ENCODE measurements at places on chromosomes 11 and 22. TPM values are rescaled to one million over a fixed set of nuclear protein-coding genes. Genes with fewer than 3 reads are reported as not detected.

RELA gene
- 68.5 TPM for total RNA-seq

DNAJC4 gene
- total RNA-seq = 19.3 TPM

GRCh38 chr11:41983475-41983874, 524.0 kb upstream of the LRRC4C start:
- DNase-seq = no peak

DNA sequence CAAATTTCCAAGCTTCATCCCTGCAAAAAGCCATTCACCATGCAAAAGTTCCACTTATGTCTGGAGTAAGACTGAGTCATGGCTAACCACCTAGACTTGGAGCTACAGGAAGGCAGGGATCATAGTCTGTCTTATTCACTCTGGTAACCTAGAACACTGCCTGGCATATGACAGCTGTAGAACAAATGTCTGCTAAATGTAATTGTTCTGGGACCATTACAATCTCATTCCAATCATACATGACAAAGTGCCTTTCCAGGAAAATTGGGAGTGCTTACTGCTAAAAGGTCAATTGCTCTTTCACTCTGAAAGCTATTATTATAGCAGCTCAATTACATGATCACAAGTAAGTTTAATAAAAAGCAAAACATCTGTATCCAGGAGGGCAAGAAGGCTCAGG, 99.1 kb upstream of the CHRM4 start:
- DNase-seq = no peak

- no peak for DNase-seq
Observed at GRCh38 chr22:29079218-29079901, 6.5 kb downstream of the KREMEN1 start.

DNA sequence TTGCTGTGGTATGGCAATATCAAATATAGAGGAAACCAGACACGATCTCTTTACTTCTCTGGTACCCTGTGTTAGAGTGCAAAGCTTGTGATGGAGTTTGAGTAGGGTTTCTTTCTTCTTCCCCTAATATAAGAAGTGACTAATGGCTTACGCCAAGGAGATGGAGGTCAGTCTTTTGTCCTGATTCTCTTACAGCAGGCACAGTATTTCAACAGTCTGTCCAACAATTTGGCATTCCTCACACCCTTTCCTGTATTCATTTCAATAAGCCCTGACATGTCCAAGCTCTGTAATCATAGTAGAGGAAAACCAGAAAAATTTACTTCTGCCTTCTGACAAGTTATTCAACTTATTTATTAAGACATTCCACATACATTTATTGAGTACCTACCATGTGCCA, 546.2 kb downstream of the TMEM135 start:
- DNase-seq = no peak

DNA sequence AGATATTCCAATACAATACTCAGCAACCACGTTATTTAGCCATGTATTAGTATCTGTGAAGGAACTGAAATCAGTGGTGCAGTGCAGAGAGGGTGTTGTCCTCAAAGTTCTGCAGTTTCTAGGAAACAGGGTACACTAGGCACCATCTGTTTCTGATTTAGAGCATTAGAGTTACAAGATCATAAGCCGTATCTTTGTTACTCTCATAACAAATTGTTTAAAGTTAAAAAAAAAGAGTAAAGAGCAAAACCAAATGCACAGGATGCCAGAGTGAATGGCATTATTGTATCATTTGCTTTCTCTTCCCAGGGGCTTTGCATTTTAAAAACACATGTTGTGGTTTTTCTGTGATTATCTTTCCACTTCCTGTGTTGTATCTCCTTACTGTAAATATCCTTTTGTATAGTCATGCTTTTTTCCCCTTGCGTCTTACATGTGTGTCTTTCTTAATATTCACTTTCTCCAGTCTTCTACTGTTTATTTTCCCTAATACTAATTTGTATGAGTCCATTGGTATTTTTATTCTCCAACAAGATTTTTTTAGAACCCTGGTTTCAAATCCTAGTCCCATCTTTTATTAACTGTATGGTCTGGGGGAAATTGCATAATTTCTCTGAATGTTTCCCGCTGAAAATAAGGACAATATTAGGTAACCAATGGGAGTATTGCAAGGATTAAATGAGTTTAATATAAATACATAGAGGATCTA, 15.2 kb upstream of the NUP160 start:
- no peak for DNase-seq

CRELD2 gene
- 15.3 TPM for total RNA-seq

DNA sequence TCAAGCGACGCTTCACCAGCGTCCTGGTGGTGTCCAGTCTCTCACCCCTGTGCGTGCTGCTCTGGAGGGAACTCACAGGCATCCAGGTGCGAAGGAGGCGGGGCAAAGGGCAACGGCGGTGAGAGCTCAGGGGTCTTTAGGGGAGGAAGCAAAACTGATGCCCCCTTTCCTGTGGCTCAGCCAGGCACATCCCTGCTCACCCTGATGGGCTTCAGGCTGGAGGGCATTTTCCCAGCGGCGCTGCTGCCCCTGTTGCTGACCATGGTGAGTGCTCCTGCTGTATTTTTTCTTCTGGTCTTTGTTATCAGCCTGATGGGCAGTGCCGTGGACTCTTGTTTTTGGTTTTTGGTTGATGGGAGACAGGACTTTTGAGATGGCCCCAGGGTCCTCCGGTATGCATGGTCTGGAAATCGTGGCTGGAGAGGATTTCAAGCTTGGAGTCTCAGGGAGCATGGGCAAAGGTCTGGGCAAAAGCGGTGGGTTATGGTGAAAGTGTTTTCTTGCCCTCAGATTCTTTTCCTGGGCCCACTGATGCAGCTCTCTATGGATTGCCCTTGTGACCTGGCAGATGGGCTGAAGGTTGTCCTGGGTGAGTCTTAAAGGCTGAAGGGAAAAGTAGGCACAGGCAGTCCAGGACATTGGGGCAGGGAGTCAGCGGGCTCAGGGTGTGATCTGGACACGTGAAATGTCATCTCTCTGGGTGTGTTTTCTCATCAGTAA, 695 bp downstream of the RCE1 start:
- DNase-seq = no peak

DNA sequence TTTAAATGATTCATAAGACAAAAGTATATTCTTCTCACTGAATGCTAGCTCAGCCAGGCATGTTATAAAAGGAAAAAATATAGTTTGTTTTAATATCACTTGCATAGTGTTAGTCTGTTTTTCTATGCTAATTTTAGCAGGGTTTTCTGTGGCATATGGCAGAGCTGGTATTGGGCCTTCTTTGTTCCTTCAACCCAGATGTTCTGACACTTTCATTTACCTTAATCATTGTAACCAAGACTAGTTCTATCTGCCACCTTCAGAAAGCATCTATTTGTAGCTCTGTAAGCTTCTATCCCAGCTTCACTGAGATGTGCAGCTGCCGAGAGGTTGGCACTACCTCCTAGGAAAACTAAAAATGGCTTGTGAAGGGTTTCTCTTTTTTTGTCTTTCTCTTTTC, 338.7 kb downstream of the GUCY1A2 start:
- DNase-seq = no peak

DNA sequence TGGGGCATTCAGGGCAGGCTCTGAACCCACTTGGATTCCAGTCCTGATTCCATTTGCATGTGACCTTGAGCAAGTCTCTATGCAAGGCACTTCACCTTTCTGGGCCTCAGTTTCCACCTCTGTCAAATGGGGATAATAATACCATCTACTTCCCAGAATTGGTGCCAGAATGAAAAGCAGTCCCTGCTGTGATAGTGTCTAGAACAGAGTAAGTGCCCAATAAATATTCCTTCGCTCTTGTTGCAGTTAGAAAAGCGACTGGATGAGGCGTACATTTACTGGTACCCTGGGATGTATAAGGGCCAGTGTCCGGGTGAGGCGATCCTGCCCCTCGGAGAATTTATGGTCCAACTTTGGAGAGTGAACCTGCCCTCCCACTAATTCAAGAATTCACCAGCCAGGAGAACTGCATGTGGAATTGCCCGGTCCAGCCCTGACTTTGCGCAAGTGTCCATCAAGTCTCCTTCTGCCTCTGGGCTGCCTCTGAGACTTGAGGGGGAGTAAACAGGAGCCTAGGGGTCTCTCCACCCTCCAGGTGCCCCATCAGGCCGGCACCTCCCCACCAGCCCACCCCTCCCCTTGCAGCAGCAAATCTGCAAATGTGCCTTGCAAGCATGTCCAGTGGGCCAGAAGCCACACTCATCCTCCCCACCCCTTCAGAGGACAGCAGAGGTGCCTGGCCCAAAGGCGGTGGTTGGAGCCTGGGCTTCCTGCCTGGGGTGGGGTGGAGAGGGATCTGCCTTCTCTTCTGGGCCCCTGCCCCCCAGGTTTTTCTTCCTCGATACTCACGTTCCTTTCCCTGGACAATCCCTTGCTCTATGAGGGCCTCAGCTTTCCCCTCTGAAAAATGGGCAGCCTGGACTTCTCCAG, 30.9 kb upstream of the SLC35C1 start:
- no peak for DNase-seq

DNA sequence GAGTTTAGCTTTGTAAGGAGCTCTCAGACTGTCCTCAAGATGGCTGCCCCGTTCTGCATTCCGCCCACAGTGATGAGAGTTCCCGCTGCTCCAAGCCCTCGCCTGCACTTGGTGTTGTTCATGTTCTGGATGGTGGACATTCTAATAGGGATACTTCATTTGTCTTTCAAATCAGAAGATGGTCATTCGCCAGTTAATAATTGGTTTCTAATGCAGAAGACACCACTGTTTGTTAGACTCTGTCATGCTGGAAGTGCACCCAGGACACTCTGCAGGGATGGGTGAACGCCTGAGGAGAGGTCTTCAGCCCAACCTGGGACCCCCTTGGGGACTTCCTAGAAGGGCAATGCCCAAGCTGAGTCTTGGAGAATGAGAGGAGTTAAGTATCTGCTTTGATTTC, 836.4 kb downstream of the TBC1D22A start:
- no peak for DNase-seq

CARNS1 gene
- 2.0 TPM for total RNA-seq

GRCh38 chr22:44269117-44269498, 43.6 kb downstream of the SHISAL1 start:
- DNase-seq = no peak

CALCA gene
- total RNA-seq = not detected

MUC2 gene
- total RNA-seq = not detected

AIP gene
- total RNA-seq = 163 TPM

- no peak for DNase-seq
Observed at GRCh38 chr11:74470526-74470925, 3.2 kb upstream of the KCNE3 start.

DNA sequence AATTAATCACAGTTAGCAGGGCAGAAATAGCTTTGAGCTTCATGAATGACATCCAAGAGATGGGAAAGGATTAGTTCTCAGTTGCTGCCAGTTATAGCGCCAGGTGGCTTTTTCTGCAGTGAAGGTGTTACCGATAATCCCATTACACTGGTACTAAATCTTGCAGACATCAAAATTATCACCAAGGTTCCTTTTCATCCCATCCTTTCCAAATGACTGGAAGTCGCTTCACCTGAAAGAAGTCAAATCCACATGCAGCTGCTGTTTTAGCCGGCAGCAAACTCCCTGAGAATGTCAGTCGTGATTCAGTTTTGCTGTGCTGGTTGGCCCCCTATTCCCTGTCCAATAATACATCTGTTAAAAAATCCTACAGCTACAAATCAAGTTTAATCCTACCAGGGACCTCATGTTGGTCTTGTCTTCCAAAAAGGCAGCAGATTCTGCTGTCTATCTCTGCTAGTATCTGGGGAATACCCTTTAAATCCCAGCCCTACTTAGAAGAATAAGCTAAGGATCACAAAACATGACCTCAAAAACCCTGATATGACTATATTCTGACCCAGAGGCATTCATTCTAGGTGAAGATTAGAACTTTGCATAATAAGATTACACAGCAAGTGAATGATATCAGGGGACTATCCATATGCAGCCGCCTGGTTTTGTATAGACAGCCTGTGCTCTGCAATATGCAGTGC, 31.7 kb downstream of the IMMP1L start:
- no peak for DNase-seq

DNA sequence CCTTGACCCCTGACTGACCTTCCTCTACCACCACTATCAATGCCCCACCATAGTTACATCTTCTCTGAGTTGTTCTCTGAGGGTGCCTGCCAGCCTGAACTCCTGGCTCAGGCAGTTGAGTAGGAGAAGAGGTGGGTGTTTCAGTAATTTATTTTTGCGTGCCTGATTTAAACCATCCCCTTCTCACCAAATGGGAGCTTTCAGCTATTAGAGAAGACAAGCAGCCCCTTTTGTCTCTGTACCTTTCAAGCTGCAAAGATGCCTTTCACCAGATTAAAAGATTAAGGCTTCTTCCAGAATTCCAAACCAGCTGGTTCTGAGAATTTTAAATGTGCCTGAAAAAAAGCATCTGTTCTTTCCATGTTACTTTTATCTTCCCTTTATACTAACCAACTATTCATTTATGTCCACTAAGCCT, 223.8 kb downstream of the FAM76B start:
- no peak for DNase-seq

LUZP2 gene
- not detected for total RNA-seq

TRIM6 gene
- 2.1 TPM for total RNA-seq

GRCh38 chr11:65571940-65572339, 398 bp upstream of the FAM89B start:
- peak; percentile 64 for DNase-seq

GRCh38 chr11:93922830-93923229, 72.4 kb upstream of the VSTM5 start:
- no peak for DNase-seq

CCDC73 gene
- not detected for total RNA-seq

DNA sequence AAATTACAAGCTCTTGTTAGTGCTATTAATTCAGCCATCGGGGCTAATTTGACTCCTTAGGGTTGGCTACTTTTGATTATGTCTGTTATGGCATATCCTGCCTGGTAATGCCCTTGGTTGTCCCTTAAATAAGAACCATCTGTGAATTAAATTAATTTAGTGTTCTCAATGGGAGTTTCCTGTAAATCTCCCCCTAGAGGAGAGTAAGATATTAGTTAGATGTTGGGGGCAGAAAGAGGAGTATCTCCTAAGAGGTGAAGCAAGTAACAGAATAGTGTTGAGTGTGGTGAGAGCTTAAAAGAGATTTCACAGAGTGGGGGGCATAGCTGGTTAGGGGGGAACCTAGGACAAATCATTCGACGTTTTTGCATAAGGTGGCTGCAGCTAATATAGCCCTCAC, 1126.9 kb downstream of the JRKL start:
- no peak for DNase-seq

- DNase-seq = no peak
Observed at GRCh38 chr11:32003335-32003734, 87.5 kb upstream of the RCN1 start.

DNA sequence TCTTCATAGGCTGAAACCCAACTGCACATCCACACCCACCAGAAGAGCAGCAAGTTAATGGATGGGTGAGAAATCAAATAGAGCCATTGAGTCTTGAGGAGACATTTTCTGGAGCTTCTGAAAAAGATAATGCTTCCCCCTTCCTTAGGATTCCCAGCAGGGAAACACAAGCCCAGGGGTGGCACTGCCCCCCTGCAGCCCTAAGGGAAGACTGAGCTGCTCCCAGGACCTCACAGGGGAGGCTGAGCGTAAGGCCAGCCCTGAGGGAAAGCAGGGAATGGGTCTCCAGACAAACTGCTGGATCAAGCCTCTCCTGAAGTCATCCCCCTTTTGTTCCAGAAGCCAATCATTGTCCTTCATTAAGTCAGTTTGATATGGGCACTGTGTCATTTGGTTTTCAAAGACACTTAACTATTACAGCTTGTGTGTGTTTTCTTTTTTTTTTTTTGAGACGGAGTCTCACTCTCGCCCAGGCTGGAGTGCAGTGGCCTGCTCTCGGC, 15.1 kb downstream of the LTO1 start:
- DNase-seq = no peak

GRCh38 chr11:106471276-106471675, 393.8 kb downstream of the AASDHPPT start:
- no peak for DNase-seq

All from activated naive CD4-positive, alpha-beta T cell treated with anti-CD3 and anti-CD28 coated beads for 36 hours (primary cell).